ENCODE measurements at places on chromosomes 16 and 17.
A peak's percentile ranks its signal among the peaks of the same experiment; 100 is the strongest.

GRCh38 chr17:65504141-65504540 is 57.3 kb downstream of the AXIN2 start:
- no peak for DNase-seq

DNA sequence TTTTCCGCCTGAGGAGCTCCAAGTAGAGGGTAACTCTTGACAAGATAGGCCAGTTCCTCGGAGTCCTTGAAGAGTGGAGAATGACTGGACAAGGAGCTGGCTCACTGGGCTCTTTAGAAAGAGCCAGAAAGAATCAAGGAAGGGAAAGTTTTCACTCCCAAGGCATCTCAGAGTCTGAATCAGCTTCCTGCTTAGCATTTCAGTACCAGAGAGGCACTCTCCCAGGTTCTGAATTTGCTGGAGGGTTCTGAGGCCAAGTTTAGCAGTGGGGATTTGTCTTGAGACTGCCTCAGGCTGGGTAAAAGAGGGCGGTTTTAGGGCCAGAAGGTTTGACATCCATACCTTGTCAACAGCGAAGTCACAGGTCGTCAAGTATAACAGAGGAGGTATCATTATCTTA is 25.5 kb downstream of the GP2 start:
- DNase-seq = no peak

- DNase-seq = no peak
These were observed 22.9 kb upstream of the LITAF start for GRCh38 chr16:11609474-11610120.

GRCh38 chr16:2372684-2373083 is 32.2 kb upstream of the ABCA3 start:
- DNase-seq = no peak

GRCh38 chr16:57427824-57428223 is 19.4 kb downstream of the CIAPIN1 start:
- no peak for DNase-seq

- DNase-seq = no peak
These were observed 55.5 kb downstream of the SNX11 start for GRCh38 chr17:48162946-48163506.

GRCh38 chr17:12256380-12256995 is 235.8 kb downstream of the MAP2K4 start:
- peak; percentile 51 for DNase-seq

- no peak for DNase-seq
These were observed 88.2 kb downstream of the SPECC1 start for GRCh38 chr17:20097330-20097729.

- DNase-seq = peak; percentile 64
These were observed at the start of gene MFAP4 for GRCh38 chr17:19386974-19387920. TSS of gene MFAP4 (minus strand) at chr17:19387190. CDS start at chr17:19387155, 35 bp downstream.

GRCh38 chr16:84648595-84649510 is 542 bp downstream of the KLHL36 start:
- no peak for DNase-seq

GRCh38 chr17:62653826-62654761 is 26.6 kb downstream of the MRC2 start:
- no peak for DNase-seq

GRCh38 chr16:89363621-89364393 is 126.6 kb downstream of the ANKRD11 start:
- DNase-seq = no peak

GRCh38 chr16:86968866-86969265 is 348.3 kb downstream of the C16orf95 start:
- DNase-seq = no peak

DNA sequence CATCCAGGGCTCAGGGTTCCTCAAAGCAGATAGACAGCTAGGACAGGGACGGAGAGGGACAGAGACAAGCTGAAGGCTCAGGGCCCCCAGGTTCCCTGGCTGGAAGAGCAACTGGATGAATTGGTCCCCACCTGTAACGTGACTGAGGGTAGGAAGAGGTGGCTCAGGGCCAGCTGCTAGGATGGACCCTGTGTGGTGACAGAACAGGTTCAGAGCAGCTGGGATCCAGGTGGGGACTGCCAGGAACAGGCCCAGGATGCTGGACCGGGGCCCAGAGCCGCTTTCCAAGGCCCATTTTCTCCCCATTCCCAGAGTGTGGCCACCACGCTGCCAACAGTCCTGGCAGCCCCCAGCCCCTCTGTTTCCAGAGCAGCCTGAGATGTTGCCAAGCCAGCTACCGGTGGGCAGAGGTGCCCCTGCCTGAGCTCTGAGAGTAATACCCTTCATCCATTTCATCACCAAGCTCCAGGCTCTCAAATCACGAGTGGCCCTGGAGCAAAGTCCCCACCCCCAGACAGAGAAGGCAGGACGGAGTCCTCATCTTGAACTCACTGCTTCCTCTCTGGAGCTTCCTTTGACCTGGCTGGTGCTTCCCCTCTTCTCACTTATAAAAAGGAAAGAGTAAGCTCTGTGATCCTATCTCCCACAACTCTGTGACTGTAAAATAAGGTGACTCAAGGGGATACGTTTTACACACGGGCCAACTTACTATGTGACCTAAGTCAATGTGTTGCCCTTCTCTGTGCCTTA is 79.6 kb downstream of the TMEM132E start:
- DNase-seq = no peak

- no peak for DNase-seq
These were observed 2.4 kb downstream of the MBTD1 start for GRCh38 chr17:51257150-51258081.

- DNase-seq = no peak
These were observed 22.9 kb downstream of the CNGB1 start for GRCh38 chr16:57948027-57948426.

- no peak for DNase-seq
These were observed 195.4 kb downstream of the C16orf95 start for GRCh38 chr16:87121816-87122215.

DNA sequence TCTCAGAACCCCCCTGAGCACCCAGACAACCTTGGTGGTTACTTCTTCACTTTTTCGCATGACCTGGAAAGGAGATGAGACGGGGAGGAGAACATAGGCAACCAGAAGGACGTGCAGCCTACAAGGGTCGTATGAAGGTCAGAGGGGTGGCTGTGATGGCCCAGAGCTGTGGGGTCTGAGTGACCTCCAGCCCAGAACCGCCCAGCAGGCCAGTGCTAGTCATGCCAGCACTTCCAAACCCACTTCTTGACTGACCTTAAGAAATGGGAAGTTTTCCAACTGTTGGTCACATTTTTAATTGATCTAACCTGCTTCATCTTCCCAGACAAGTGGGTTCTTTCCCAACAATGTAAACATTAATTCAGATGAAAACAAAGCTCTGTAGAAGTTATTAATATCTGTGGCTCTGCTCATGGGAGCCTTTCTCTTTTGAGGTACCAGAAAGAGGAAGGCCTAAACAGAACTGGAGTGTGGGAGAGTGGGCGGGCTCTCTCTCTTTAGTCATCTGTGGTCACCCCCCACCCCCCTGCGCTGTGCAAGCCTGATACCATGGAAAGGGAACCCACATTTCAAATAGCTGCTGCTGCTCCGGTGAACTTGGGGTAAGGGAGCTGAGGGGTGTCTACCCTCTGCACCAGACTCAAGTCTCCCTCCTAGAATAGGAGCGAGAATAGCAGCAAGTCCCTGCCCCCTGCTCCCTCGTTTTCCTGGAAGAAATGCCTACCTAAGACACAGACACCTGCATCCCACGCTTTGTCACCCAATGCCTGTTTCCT is 101.6 kb downstream of the RAB11FIP4 start:
- DNase-seq = no peak

DNA sequence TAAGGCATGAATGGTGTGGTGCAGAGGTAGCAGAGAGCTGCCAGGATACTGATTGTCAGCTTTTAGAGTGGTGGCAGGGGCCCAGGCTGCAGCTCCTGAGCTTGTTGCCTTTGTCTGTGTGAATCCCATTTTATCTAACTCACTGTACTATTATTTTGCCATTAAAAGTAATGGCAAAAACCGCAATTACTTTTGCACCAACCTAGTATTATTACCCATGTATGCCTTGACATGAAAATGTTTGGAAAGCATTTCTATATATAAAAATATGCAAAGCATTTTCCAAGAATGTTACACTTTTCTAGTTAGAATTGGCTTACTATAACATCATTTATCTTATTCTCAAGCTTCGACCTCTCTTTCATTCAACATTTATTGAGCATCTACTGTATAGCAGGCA is 308.1 kb upstream of the MYOCD start:
- no peak for DNase-seq

GRCh38 chr16:20866145-20866772 is 33.9 kb downstream of the DCUN1D3 start:
- no peak for DNase-seq

- no peak for DNase-seq
These were observed 8.5 kb upstream of the COG1 start for GRCh38 chr17:73184136-73184993.

GRCh38 chr17:21176773-21177395 is 37.1 kb downstream of the TMEM11 start:
- no peak for DNase-seq

DNA sequence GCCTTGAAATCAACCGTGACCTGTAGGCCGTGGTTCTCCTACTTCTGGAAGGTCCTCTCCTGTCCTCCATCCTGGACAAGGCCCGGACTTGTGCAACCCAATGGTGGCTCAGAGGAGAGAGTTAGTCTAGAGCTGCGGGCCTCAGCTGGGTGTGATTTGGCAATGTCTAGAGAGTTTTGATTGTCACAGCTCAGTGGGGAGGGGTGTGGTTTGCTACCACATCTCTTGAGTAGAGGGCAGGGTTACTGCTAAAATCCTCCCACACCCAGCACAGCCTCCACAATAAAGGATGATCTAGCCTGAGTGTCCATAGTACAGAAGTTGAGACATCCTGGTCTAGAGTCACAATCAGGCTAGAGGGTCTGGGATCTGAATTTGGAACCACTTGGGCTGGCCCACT is 40.3 kb downstream of the MYH13 start:
- DNase-seq = no peak

- no peak for DNase-seq
These were observed 48.5 kb downstream of the RAI1 start for GRCh38 chr17:17729620-17730249.

GRCh38 chr16:84461413-84462295 is 42.8 kb downstream of the MEAK7 start:
- DNase-seq = no peak

GRCh38 chr17:60522889-60523626 is 3.0 kb downstream of the APPBP2 start:
- DNase-seq = no peak

DNA sequence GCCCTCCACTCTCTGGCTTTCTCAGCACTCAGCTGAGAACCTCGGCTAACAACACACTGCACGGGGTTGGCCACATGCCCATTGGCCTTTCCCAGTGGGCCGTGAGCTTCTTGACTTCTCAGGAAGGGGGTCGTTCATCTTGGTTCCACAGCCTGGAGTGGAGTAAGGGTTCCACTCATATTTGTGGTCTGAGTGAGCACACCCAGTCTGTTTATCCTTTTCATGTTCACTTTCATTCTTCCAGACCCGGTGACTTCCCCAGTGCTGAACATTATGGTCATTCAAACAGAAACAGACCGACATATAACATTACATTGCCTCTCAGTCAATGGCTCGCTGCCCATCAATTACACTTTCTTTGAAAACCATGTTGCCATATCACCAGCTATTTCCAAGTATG is 8.2 kb downstream of the MILR1 start:
- DNase-seq = no peak

- DNase-seq = no peak
These were observed 35.4 kb upstream of the RNF43 start for GRCh38 chr17:58452738-58453137.

- no peak for DNase-seq
These were observed 5.1 kb upstream of the HSBP1 start for GRCh38 chr16:83802554-83803205.

GRCh38 chr17:13806092-13806491 is 204.4 kb upstream of the HS3ST3A1 start:
- no peak for DNase-seq

DNA sequence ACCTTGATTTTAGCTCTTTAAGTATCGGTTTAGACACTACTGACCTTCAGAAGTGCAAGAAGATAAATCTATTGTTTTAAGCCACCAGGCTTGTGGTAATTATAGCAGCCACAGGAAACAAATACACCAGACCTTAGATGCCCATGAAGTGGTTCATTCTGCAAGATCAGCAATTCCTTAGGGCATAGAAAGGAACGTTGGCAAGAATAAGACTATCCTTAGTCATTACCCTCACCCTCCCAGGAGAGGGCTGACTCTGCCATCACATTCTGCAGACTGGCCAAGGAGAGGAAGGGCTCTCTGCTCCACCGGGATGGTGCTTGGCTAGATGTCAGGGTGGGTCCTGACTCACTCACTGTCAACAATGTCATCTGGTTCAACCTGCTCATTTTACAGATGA is 14.1 kb upstream of the NDEL1 start:
- DNase-seq = no peak

DNA sequence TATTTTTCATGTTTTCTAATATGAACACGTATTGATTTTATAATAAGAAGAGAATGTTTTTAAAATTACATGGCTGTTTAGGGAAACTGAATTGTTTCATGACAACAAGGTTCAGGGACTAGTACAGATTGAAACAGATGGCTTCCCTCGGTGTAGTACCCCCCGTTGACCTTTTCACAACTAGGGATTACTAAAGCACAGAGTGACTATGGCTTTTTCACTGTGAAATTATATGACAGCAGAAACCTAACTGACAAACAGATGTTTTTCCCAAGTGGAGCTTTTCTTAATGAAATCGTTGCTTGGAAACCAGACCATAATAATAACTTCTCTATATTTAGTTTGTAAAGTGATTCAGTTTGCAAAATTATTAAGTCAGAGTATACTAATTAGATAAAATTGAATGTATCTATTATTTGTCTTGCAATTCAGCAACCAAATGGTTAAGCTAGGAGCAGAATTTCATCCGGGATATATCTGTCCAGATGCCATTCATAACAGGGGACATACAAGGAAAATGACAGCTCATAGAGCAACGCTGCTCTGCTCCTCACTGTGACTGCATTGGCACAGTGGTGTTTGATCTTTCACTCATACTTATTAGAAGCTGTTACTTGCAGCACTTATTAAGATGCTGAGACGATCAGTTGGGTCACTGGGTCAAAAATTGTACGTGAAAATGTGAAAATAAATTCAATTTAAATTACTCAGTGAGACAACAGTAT is 111.7 kb downstream of the TANGO6 start:
- no peak for DNase-seq

- DNase-seq = no peak
These were observed 9.4 kb upstream of the CEP20 start for GRCh38 chr16:15897834-15898254.

- DNase-seq = no peak
These were observed 16.3 kb downstream of the MEIOC start for GRCh38 chr17:44672479-44673093.

GRCh38 chr16:2881783-2882649 is 999 bp upstream of the FLYWCH2 start:
- DNase-seq = no peak

DNA sequence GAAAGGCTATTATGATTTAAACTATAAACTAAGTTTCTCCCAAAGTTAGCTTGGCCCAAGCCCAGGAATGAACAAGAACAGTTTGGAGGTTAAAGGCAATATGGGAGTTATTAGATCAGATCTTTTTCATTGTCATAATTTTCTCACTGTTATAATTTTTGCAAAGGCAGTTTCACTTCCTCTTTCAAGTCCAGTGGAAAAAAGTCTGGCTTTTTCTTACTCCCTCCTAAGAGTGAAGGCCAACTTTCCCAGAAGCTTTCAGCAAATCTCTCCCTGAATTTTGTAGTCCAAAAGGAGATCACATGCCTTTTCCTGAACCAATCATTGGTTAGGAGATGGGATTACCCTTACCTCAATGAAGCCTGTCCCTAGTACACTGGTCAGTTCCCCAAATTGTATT is 9.1 kb upstream of the BLMH start:
- DNase-seq = no peak

- no peak for DNase-seq
These were observed 584 bp upstream of the STAT5B start for GRCh38 chr17:42276609-42277341.
